ENCODE measurements at places on chromosomes 16 and 17. TPM values are rescaled to one million over a fixed set of nuclear protein-coding genes. Genes with fewer than 3 reads are reported as not detected.

DNA sequence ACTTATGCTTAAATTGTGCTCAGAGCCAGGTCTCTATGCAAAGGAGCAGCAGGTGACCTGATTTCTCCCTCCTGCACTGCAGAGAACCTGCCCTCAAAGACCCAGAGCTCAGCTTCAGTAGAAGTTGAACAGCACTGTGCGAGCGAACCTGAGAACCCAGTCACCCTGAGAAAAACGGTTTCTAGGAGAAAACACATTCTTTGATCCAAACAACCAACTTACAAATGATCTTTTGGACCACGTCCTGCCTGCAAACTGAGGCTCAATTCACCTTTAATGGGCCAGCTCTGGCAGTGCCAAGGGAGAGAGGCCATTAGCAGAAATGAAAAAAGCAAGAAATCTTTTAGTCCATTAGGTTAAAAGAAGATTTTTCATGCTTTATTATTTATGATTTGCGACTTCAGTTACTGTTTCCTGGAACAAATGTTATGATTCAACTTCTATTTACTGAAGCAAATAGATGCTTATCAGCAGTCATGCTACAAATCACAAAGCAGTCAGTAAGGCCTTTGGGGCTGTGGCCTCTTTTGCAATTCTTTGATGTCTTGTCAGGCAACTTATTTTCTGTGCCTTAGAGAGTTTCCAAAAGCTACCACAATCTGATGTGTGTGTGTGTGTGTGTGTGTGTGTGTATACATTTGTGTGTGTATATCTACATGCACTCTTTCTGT, 65.7 kb upstream of the LRRC37A3 start:
- no peak for DNase-seq

DNA sequence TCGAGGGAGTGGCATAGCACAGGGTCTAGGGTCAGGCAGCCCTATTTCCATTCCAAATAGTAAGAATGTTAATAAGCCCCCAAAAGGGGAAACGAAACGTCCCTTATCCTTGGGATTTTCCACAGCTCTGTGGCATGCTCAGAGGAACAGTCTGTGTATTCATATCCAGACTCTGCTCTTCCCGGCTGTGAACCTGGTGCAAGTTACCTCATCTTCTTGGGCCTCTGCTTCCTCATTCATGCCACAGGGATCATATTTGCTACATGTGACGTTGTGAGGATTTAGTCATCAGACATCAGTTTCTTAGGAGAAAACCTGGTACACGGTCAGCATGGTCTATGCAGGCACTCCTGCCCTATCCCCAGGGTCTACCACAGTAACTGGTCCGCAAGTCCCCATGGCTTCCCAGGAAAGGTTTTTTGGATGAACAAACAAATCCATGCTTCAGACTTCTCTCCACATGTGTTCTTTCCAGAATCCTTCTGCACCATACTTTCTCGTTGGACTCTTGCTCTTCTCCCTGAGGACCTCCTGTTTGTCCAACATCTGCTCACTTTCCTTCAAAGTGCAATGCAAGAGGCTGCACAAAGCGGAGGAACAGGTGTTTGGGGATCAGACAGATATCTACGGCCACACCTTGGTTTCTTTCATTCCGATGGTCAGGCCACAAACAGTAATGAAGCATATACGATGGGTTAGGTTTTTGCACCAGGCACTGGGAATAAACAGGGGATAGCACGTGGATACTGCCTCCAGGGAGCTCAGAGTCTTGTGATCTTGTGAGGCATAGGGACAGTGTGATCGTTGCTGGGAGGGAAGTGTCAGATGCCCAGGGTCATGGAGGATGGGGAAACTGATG, 17.7 kb downstream of the GLP2R start:
- no peak for DNase-seq

DNA sequence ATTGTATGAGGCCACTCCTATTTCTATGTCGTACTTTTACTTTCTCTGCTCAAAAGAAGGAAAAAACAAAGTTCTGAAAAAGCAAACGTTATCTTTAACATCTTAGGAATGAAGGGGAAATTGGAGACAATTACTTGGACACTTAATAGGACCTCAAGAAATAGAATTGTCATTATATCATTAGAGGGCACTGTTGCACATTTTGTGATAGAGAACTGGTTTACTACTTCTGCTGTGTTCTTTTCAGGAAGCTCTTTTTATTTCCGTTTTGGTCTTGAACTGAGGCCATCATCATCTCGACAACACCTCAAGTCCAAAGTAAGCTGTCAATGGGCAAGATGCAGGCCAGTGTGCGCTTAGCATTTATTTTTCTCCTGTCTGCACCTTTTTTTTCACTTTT, 14.6 kb downstream of the COG4 start:
- DNase-seq = no peak

The PRKCA gene
- total RNA-seq = 61.7 TPM

Measured in tibial nerve (tissue), 4 donors.